ENCODE measurements at places on chromosomes 2 and 18. TPM values are rescaled to one million over a fixed set of nuclear protein-coding genes. Genes with fewer than 3 reads are reported as not detected.

TLX2 gene
- 0.25 TPM for total RNA-seq

- DNase-seq = peak; percentile 29
Observed at GRCh38 chr18:31977270-31977872, 34.4 kb upstream of the TRAPPC8 start.

GRCh38 chr18:11851806-11852337, 659 bp downstream of the CHMP1B start:
- peak; percentile 68 for DNase-seq

DNA sequence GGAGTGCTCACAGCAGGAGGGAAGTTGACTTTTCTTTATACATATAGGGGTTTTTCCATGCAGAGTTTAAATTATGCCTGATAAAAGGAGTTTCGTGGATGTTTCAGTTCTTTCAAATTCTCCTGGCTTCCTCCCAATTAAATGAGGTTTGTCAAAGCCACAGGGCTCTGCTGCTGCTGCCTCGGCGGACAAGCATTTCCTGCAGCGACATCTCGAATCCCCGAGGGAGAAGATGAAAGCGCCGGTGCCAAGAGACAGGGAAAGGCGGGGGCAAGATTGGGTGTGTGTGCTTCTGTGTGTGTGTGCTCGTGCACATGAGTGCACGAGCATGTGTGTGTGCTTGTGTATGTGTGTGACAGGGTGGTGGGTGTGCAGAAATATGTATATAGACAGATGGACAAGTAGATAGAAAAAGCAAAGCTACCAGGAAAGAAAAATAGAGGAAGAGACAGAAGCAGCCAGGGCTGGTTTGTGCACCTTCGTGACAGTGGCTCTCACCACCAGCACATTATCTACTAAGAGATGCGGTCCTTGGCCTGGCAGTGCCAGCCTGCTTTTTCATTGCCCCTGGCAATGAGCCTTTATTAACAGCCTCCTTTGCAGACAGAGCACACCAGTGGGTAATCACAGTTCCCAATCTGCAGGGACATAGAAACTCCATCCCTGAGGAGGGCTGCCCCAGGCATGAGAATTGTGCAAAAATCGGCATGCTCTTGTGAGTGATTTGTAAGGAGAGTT, 76.2 kb downstream of the CDK15 start:
- no peak for DNase-seq

TSPYL6 gene
- total RNA-seq = not detected

DSC2 gene
- not detected for total RNA-seq

DNA sequence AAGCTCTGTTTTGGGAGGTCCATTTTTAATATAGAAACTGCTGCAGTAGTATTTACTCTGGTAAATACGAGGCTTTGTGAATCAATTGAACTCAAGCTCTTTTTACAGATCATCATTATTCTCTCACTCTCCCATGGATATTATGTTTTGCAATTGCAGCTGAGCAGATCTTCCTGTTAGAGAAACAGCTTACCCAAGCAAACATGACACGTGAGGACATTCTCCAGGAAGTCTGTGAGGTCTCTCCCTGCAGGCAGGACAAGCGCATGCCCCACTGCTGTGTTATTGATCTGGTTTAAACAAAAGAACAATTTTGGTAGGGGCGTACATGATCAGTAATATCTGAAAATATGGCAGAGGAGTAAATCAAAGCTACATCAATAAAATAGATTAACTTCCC, 72.1 kb downstream of the COL6A3 start:
- DNase-seq = no peak

DNA sequence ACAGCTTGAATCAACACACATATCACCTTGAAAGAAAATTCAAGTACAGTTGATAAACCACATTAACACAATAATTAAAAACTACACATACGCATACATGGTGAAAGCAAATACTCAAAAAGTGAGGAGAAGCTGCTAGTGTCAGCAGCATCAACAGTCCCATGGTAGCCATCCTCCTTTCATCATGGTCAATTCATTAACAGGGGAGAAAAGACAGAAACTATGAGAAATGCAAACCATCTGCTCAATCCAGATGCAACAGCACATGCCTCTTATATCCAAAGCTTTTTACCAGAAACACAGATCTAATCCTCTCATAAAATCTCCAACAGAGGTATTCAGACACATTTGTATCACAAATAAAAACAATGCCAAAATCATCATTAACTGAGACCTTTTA, 81.9 kb upstream of the CHRNA1 start:
- no peak for DNase-seq

DNA sequence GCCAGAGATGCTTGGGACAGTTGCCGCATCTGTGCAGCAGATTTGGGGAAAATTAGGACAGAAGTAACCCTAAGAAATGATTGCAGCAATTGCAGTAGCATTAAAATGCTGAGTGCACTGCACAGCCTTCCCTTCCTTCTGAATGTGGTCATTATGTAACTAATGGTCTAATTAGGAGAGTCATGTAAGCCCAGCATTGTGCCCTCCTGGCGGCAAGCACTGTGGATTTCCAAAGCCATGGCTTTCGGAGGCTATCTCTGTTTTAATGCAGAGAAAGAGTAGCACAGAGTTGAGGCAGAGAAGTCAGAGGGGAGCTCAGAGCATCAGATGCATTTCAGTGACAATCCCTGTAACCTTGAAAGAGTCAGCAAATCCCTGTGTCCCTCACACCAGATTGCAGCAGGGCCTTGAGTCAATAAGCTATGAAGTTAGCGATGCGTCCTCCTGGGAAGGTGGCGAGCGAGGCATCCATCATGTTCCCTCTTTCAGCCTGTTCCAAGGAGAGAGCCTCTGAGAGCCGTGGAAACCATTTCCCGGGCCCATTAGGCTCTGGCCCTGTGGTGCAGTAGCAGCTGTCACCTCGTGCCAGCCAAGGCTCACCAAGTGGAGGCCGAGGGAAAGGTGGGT, 307.2 kb downstream of the FBXO15 start:
- no peak for DNase-seq

- DNase-seq = no peak
Observed at GRCh38 chr2:127217470-127218325, 2.4 kb downstream of the CYP27C1 start.

DNA sequence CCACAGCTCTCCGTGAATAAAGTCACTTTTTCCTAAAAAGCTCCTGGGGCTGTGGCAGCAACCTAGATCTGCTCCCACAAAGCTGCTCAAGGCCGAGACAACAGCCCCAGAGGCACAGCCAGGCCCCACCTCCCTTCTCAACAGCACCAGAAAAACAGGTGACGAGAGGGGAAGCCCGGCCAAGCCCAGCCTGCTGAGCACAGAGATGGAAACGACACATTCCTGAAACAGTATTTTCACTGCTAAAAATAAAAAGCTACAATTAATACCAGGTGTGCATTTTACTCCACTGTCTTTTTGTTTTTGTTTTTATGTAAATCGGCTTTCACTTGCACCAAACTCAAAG, 199.3 kb downstream of the HDAC4 start:
- no peak for DNase-seq

MOCOS gene
- 0.36 TPM for total RNA-seq

ANTXR1 gene
- not detected for total RNA-seq

ATL2 gene
- total RNA-seq = 46.3 TPM

DNA sequence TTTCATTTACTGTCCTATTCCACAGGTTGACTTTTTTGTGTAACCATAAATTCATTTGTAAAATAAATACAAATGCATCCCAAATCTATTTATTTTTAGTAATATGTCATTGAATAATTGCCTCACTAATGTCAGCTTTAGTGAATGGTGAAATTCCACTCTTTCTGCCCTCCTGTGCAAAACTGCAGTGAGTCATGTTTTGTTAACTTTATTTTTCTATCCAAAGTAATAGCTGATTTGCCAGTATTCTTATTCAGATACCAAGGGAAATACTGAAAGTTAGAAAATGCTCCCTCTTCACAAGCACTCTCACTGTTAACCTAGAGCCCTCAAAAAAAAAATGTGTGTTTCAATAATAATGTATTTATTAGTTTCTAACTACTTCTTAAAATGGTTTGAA, 322.8 kb downstream of the RIT2 start:
- no peak for DNase-seq

MC2R gene
- not detected for total RNA-seq

- DNase-seq = no peak
Observed at GRCh38 chr2:46589356-46589755, 110.0 kb downstream of the TMEM247 start.

DNA sequence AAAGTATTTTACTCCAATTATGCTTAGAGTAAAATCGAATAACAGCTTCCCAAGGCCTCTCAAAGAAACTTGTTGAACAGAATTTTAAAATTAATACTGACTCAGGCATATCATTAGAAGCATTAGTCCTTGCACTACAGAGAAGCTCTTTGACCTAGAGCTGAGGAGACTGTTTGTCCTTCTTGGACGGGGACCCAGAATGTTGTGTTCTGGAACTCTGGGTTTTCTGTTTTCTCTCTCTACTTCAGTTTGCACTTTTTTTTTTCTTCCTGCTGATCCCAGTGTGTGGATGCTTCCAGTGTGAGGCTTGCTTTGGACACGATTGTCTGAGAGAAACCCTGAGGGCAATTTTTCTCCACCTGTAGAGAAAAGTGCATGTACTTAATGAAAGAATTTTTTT, 847.6 kb downstream of the SOCS6 start:
- no peak for DNase-seq

SALL3 gene
- not detected for total RNA-seq

- DNase-seq = no peak
Observed at GRCh38 chr2:177466337-177467195, 74.0 kb downstream of the AGPS start.

- DNase-seq = no peak
Observed at GRCh38 chr2:186925514-186925913, 76.5 kb upstream of the ZSWIM2 start.

DNA sequence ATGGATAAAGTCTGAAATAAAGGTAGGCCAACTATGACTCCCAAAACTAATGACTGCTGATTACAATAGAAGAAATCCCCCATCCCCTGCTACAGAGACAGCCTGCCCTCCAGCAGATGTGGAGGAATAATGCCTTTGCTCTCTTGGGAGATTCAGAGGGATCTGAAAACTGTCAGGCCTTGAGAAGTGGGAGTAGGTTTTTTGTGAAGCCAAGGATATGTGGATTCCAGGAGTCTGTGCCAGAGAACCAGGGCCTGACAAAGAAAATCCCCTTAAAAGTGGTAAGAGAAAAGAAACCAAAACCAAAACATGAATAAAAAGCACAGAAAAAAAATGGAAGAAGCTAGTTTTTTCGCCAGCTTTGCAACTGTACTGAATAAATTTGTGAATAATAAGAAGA, 397.6 kb downstream of the ZNF521 start:
- no peak for DNase-seq

SPHKAP gene
- total RNA-seq = not detected

LONRF2 gene
- total RNA-seq = 0.04 TPM

DNA sequence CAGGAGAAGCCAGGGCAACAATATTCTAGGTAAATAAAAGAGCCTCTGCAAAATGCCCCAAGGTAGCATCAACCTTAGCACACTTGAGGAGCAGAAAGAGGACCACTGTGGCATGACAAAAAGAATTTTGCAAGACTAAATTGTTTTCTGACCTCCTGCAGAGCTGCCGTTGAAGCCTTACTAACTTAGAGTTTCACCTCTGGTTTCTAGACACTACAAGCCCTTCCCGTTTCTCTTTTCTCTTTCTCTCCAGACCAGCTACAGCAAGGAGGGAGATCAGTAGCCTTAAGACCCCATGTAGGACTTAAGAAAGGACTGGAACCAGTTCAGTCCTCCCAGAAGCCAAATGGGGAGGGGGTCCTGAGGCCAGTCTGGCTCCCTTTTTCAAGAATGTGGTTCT, 73.3 kb upstream of the SP3 start:
- no peak for DNase-seq

- DNase-seq = no peak
Observed at GRCh38 chr2:196399722-196400691, 228.6 kb upstream of the STK17B start.

CRYGB gene
- not detected for total RNA-seq

INSIG2 gene
- 96.2 TPM for total RNA-seq

DNA sequence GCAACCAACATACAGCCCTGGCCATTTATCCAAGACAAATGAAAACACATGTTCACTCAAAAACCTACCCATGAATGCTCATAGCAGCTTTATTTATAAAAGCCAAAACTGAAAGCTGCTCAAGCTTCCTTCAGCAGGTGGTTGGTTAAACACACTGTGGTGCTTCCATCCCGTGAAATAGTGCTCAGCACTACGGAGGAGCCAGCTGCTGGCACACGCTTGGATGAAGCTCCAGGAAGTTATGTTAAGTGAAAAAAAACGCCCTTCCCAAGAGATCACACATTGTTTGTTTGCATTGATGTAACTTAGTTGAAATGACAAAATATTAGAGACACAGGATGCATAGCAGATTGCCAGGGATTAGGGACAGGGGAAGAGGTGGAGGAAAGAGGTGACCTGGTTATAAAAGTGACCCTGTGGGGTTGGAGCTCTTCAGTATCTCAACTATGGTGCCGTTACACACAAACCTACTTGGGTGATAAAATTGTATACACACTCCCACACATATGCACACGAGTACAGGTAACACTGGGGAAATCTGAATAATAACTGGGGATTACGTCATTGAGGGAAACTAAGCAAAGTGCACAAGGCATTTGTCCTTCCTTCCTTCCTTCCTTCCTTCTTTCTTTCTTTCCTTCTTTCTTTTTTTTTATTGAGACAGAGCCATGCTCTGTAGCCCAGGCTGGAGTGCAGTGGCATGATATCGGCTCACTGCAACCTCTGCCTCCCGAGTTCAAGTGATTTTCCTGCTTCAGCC, 6.2 kb upstream of the ALPG start:
- no peak for DNase-seq

GRCh38 chr2:19874726-19875125, 27.1 kb downstream of the TTC32 start:
- no peak for DNase-seq

Measured in activated naive CD4-positive, alpha-beta T cell treated with anti-CD3 and anti-CD28 coated beads, Interleukin-2, amount 50 U/mL, for 72 hours (primary cell).